Osteocyte (in vitro differentiated cells): ENCODE measurements at places on chromosomes 16 and 17. TPM values are rescaled to one million over a fixed set of nuclear protein-coding genes. Genes with fewer than 3 reads are reported as not detected.

DNA sequence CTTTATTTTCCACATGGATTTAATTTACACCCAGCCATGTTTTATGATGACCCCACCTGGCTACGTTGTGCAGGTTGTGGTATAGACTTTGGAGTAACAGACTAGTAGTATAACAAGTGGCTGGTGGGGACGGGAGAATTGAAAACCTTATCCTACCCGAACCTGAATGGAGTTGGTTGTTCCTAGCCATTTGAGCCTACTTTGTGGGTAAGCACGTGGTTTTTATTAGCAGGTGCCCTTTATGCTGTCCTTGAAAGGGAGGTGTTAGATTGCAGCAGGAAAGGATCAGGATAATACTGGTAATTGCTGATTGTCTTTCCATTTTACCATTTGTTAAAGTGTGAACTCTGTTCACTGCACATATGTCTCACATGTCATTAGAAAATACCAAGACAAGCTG is 31.9 kb upstream of the PHAF1 start:
- H3K4me3 ChIP-seq: no peak overlapping the region
- H3K36me3 ChIP-seq: peaks cover 5% of the 10 kb centered on the region
- no peaks in the 10 kb centered on the region for H3K4me1 ChIP-seq
- DNase-seq: no peak

DNA sequence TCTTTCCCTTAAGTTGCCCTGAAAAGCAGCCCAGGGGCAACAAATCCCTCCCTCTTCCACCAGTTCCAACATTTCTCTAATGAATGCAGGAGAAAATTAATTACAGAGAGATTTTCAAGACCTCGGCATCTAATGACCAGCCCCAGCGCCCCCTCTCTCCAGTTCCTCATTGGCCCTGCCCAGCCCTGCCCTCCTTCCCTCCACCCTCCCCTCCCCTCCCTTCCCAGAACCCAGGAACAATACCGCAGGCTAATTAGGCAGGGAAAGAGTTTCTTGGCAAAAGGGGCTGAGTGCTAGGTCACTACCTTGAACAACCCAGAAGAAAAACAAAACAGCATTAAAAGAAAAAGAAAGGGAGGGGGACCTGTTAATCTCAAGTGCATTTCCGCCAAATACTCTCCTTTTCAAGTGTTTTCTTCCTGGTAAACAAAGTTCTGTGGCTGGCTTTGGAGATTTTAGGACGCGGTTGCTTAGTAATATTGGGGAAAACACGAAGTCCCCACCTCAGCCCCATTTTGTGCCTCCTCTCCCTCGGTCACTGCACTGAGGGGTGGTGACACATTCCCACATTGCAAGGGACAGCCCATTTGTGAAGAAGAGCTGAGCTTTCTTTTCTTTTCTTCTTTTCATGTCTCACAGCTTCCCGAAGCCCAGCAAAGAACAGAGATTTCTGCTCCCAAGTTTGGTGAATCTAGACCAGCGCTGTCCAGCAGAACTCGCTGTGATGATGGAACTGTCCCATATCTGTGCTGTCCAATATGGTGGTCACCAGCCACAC is 215.4 kb downstream of the SOX9 start:
- no peaks in the 10 kb centered on the region for H3K36me3 ChIP-seq
- H3K27ac ChIP-seq: no peak overlapping the region
- peaks cover 2% of the 10 kb centered on the region for H3K27me3 ChIP-seq
- H3K4me3 ChIP-seq: no peak overlapping the region
- H3K4me1 ChIP-seq: peaks cover 14% of the 10 kb centered on the region

GRCh38 chr16:62831235-62831850 is 795.1 kb upstream of the CDH8 start:
- no peaks in the 10 kb centered on the region for H3K4me1 ChIP-seq
- no peaks in the 10 kb centered on the region for H3K27me3 ChIP-seq
- no peak overlapping the region for H3K27ac ChIP-seq

The CYGB gene
- total RNA-seq: 8.6 and 9.1 TPM in 2 replicates

- H3K4me3 ChIP-seq: no peak overlapping the region
- peaks cover 21% of the 10 kb centered on the region for H3K4me1 ChIP-seq
- H3K36me3 ChIP-seq: peaks cover 7% of the 10 kb centered on the region
- H3K27ac ChIP-seq: peak overlapping the region; percentile 77
Observed at GRCh38 chr17:47305302-47305923, 18.3 kb upstream of the EFCAB13 start.

DNA sequence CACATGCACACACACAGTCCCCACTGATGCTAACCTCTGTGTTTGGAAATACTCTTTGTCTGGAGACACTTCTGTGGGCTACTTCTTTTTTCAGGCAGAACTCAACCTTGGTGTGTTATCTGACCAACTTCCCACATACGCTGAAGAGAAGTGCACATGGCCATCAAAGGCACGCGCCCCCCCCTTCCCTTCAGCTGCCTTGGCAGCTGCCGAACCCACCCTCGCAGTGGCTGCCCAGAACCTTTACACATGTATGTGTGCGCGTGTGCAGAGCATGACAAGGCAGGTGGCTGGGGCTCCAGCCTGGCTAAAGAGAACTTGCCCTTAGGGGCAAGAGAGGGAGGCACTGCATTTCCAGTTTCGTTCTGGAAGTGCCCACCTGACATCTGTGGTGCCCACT is 3.9 kb downstream of the RAPGEFL1 start:
- no peaks in the 10 kb centered on the region for H3K27me3 ChIP-seq
- peaks cover 22% of the 10 kb centered on the region for H3K4me1 ChIP-seq
- no peak overlapping the region for H3K4me3 ChIP-seq
- DNase-seq: no peak
- no peak overlapping the region for H3K27ac ChIP-seq

DNA sequence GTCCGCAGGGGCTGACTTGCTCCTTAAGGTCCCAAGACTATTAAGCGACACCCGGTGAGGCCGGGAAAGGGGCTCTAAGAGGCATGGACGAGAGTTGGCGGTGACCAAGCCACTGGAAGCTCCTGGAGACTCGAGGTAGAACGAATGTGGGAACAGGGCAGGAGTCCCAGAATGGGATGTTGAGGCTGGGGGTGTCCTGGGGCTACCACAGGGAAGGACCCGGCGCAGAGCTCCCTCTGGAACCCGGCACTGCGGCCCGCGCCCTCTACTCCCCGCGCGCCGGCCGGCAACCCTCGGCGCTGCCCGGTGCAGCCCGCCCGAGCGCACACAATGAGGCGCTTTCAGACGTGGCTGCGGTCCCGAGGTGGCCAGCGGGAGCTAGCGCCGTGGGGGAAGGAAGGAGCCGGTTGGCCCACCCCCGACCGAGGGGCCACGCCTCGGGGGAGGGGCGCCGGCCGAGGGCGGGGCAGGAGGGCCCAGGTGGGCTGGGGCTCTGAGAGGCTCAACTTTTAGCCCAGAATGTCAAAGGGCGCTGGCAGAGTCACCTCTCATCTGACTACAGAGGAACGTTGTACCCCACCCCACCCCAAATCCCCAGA is at the start of gene CHST6:
TSS of gene CHST6 (minus strand) at position 366 of the 599 bp plus-strand sequence. CDS start 15,613 bp downstream, outside the sequence.
- no peaks in the 10 kb centered on the region for H3K36me3 ChIP-seq
- H3K27ac ChIP-seq: no peak within 1 kb of the TSS
- peaks cover 7% of the 10 kb centered on the region for H3K4me1 ChIP-seq
- H3K4me3 ChIP-seq: peak within 1 kb of the TSS; percentile 79

DNA sequence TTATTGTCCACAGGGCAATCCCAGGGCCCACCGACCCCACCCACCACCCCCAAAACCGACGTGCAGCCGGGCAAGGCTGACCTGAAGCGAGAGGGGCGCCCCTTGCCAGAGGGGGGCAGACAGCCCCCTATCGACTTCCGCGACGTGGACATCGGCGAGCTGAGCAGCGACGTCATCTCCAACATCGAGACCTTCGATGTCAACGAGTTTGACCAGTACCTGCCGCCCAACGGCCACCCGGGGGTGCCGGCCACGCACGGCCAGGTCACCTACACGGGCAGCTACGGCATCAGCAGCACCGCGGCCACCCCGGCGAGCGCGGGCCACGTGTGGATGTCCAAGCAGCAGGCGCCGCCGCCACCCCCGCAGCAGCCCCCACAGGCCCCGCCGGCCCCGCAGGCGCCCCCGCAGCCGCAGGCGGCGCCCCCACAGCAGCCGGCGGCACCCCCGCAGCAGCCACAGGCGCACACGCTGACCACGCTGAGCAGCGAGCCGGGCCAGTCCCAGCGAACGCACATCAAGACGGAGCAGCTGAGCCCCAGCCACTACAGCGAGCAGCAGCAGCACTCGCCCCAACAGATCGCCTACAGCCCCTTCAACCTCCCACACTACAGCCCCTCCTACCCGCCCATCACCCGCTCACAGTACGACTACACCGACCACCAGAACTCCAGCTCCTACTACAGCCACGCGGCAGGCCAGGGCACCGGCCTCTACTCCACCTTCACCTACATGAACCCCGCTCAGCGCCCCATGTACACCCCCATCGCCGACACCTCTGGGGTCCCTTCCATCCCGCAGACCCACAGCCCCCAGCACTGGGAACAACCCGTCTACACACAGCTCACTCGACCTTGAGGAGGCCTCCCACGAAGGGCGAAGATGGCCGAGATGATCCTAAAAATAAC is 3.0 kb downstream of the SOX9 start:
- peaks cover 37% of the 10 kb centered on the region for H3K4me1 ChIP-seq
- H3K36me3 ChIP-seq: no peaks in the 10 kb centered on the region
- peaks cover 19% of the 10 kb centered on the region for H3K27me3 ChIP-seq
- no peak for DNase-seq

DNA sequence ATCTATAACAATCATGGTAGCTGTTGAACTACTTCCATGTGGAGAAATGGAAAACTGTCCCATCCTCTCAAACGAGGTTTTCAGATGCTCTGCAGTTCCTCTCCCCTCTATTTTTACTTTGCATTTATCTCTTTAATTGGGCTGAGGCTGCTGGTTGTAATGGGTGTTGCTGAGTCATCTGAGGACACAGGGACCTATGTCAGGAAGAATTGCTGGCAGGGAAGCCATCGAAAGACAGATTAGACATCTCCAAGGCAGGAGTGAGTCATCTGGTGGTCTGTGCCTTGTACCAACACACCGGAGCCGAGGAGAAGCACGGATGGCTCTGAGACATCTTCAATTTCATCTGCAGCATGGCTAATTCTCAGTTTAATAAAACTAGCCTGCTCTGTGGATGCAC is 394.5 kb downstream of the GRIN2A start:
- no peaks in the 10 kb centered on the region for H3K27me3 ChIP-seq
- no peaks in the 10 kb centered on the region for H3K36me3 ChIP-seq
- no peak overlapping the region for H3K27ac ChIP-seq
- DNase-seq: no peak
